Activated CD4-positive, alpha-beta memory T cell treated with anti-CD3 and anti-CD28 coated beads, Interleukin-2, amount 10 ng/mL, durations not matched to agents 7 days and 5 days (primary cell): ENCODE measurements at places on chromosomes 5 and 9.

- DNase-seq, result no peak
These were observed 48.7 kb downstream of the RUSC2 start for GRCh38 chr9:35538361-35539234.

DNA sequence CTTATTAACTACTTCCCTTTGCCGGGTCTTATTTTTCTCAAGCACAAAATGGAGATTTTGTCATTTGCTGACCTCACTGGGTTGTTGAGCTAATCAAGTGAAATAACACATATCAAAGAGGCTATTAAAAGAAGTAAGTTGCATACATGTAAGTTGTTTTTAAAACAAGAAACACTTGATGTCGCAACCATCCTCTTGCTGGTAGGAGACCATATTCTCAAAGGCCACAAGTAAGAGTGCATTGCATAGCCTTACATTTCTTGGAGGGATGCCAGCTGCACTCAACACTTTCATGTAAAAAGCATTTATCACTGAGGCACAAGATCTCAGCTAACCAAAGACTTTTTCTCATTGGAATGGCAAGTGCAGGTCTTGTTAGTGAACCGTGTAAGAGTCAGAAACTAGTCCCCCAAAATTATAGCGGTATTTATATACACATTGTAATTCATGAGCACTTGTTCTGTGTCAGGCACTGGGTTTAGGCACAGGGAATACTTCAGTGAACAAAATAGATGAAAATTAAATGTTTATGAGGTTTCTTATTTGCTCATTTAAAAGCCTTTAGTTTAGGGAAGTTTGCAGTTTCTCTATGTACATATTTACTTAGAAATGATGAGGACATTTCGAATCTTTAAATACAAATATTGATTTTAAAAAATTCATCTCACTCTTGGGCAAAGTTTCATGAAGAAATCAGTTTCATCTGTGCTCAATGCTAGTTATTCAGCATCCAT lies 72.0 kb downstream of the ZFAND5 start:
- DNase-seq, result no peak

DNA sequence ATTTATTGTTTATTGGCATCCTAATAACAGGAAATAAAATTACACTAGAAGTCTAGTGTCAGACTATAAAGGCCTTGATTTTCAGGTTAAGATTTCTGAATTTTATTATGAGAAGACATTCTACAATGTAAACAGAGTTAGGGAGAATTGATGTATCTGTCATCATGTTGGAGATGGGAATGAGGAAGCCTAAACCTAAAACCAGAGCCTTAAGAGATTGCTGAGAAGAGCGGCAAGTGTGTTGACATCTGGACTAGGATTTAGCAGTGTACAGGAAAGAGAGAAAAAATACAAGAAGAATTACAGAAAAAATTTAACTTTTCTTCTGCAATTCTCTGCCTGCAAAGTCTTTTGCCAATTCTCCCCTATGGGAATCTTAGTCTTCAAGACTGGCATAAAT lies 525.5 kb downstream of the NR2F1-AS1 start:
- no peak for DNase-seq

DNA sequence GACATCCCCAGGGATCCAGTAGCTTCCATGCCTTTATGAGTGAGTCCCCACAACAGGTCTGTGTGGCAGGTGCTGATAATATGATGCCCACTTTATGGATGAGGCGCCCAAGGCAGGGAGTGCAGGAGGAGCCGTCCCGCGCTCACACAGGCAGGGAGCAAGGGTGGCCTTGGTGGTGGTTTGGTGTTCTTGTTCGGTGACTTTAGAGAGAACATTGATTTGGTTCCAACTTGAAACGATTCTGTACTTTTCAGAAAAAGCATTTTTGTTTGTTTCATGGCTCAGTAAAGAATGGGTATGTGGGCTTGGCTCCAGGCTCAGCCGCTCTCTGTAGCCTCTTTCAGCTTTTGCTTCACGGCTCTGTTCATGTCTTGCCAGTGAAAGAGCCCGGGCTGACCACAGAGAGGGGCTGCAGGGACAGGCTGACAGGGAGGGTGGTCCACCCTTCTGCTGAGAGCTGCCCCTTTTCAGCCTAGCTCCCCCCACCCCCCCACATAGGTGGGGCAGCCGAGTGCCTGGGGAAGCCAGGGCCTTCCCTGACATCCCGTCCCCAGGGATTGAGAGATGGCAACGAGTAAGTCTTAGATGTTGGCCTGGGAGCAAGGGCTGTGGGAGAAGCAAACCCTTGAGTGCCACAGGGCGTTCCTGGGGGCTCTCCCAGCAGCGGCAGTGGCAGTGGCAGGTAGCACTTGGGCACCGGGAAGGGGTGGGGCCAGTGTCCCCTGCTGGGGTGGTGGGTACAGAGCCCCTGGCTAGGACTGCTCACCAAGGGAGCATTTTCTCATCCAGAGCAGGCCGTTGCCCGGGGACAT lies 28.0 kb downstream of the NCS1 start:
- no peak for DNase-seq

DNA sequence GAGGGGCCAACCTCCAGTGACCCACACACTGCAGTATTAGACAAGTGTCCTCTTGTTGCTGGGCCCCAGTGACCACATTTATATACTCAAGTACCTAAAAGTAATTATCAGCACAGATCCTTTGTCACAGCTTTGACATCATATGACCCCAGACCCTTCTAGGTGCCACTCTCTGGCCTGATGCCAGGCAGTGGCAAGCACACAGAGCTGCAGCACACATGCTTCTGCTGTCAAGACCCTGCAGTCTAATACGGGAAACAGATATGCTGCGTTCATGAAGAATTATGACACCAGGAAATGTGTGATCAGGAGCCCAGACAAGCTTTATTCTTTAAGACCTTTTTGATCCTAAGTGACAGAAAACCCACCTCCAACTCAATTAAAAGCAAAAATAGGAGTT lies 63.8 kb upstream of the AFAP1L1 start:
- DNase-seq, result no peak

DNA sequence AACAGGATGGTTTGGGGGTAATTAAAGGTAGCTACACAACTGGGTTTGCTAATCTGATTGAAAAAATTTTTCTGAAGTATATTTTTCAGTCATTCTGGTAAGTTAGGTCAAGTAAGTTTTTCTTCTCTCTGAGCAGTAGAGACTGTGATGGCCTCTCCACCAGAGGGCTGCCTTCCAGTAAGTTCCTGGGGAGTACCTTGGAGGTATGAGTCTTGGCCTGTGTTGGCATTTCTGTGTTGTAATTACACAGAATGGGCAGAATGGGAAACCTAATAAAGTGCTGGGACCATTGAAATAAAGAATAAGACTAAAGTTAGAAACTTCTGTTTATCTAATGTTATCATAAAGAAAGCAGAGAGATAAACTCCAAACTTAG lies 430.8 kb downstream of the ARHGEF28 start:
- DNase-seq, result no peak
